PC-9 (cell line): ENCODE measurements at places on chromosomes 3 and 15. TPM values are rescaled to one million over a fixed set of nuclear protein-coding genes. Genes with fewer than 3 reads are reported as not detected.

The SLC25A38 gene
- total RNA-seq: 22.0 and 25.6 TPM in 2 replicates

The SLC22A13 gene
- total RNA-seq: 0.40 and 0.44 TPM in 2 replicates

DNA sequence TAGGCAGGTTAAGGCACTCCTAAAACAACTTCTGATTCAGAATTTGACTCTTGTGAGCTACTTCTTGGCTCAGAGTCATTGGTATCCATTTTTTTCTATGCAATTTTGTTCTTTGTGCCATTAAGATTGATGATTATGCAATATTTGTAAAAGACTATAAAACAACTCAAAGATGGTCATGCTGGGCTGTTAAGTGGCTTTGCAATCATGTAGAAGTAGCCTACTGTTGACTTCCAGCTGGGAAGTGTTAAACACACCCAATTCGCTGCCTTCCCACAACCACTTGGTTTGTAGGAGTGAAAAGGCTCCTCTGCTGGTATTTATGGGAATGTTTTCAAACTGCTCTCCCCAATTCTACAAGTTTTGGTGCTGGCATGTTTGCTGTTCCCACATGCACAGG, 74.7 kb upstream of the COL6A6 start:
- DNase-seq: no peak

- DNase-seq: no peak
Observed at GRCh38 chr3:171704002-171704401, 106.3 kb downstream of the PLD1 start.

The P2RY1 gene
- total RNA-seq: 0.88 and 1.2 TPM in 2 replicates

DNA sequence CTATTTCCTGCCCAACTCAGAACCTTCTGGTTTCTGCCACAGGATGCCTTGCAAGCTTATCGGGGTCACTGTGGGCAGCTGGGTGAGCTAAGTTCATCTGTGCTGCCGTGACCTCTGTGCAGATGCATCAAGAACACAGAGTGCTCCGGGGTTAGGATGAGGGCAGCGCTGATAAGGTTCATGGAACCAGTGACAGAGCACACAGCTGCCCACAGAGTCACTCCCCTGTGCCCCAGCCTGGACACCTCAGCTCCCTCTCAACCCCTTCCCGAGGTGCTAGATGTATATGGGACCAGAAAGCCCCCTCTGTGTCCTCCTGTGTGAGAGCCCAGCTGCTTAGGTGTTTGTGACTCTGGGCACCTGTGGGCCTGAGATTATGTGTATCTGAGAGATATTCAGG, 15.8 kb upstream of the ALAS1 start:
- peak; percentile 10 for DNase-seq

The PTH1R gene
- not detected in 2 replicates for total RNA-seq

DNA sequence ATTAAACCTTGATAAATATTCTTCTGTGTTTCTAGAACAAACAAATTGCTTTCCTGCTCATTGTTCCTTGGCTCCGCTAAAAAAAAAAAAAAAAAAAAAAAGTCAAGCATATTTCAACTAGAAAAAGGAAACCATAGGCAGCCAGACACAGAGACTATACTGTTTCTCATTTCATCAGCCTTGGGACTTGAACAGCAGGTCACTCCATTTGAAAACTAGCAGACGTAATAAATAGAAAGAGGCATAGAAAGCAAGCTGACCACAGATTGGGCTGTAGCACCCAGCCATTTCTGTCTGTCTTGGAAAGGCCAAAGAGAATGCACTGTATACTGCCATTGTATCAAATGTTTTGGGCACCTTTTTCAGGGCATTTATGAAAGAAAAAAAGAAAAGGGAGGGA, 697.1 kb downstream of the NLGN1 start:
- DNase-seq: no peak

DNA sequence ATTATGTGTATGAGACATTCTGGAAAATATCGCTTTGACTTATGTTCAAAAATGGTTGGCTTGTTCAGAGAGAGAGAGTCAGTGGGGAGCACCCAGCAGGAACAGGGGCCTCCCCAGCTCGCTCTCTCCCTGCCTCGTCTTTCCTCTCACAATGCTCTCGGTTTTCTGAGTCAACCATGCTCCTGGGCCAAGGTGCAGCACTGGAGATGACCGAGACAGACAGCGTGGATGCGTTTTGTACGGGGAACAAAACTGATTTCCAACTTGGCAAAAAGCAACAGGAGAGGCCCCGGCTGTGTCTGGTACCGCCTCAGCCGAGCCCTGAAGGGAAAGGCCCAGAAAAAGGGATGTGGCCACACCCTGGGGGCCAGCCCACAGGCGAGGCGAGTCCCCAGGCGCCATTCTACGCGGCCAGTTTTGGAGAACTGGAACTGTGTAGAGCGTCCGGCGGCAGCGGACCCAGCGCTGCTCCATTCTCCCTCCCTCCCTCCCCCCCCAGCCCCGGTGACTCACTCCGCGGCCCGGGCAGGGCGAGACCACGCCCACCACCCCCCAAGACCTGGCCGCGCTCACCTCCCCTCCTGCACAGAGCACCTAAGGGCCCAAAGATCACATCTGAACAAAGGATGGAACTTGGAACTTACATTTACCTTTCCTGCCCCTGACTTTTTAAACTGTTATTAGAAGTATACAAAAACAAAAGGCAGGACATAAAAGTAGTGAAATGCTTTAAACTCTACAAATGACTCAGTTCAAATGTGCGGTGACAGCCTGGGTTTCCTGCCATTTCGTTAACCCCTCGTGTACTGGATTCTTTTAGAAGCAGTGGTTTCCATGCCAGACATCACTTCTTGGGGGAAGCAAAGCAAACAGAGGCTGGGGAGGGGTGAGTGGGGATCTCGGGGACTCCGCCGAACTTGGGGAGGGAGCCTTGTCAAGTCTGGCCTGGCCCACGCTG, 12.7 kb downstream of the ATP10A start:
- no peak for DNase-seq

DNA sequence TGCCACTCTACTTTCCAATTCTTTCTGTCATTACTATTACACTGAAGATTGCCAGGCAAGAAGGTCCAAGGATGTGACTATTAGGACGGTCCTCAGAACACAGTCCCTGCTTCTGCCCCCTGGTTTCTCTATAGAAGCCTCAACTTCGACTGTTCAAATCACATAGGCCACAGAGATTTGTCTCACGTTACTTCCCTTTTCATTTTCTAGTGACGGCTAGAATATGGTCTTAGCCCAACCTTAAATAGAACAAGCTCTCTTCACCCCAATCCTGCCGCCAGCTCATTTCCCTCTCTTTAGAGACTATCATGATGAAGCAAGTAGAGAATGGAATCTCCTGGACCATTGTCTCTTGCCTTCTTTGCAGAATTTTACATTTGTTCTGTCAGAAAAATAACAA, 84.9 kb downstream of the TIGIT start:
- no peak for DNase-seq

DNA sequence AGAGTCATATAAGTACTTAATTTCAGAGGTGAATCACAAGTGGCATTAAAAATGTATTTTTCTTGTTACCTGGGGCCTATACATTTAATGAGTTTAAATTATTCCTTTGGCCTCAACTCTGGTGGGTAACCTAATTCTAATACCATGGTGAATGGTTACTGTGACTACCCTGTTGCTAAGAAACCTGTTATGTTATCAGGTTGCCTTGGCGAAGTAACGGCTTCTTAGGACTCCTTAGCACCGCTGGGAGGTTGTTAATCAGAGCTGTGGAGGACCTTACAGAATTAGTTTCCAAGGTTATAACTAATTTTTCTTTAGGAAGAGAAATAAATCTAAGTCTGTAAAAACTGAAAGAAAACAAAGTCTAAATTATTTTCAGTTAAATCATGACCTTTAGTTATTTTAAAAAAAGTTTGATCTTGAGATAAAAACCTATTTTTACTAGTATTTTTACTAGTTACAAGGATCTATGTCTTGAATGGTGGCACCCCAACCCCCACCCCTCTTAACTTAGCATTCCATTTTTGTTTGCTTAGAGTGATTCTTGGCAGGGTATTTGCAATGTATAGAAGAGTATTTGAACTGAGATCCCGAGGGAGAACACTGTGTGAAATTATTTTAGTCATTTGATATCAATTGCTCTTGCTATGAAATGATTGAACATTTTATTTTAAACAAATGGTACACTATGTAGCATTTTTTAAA, 155.5 kb downstream of the FNDC3B start:
- no peak for DNase-seq

DNA sequence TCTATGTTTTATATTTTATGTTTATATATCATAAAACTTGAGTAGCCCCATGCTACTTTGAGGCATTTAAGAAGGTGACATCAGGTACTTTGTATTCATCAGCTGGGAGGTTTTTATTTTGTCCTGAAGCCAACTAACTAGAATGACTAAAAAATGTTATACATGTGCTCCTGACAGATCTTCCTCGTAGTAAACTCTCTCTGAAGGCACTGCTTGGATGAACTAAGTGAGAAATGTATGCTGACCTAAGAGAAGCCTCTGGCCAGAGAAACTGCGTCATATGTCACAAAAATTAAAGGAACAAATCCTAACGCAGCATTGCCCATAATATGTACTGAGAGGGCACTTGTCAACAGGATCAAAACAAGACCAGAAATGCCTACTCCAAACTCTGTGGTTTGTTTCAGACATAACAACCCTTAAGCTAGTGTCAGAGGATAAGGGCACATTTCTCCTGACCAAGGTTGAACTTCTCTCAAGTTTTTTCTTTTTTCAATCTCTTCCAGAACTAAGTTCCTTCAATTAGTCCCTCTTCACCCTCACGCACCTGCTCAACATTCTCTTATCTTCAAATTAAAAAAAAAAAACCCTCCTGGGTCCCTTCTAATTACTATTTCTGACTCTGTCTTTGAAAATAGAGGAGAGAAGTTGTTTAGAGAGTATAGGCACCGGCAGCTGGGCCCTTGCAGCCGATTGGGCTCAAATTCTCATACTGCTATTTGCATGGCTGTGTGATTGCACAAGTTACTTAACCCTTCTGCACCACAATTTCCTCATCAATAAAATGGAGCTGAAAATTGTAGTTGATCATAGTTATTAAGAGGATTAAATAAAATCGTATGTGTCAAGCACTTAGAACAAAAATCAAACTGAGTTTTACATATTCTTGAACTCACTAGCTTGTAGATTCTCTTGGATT, 159.0 kb downstream of the FRMD5 start:
- no peak for DNase-seq

GRCh38 chr3:139309061-139309591, 34.7 kb upstream of the MRPS22 start:
- DNase-seq: no peak

DNA sequence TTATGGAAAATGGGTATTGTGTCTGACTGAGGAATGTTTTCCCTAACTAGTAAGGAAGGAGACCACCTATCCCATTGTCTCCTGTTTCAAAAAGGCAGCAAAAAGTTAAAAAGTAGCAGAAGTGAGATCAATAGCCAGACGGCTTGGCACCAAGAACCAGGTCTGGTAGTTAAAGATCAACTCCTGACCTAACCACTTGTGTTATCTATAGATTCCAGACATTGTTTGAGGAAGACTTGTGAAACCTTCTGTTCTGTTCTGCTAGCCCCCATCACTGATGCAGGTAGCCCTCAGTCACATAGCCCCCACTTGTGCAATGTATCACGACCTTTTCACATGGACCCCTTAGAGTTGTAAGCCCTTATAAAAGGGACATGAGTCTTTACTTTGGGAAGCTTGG, 46.3 kb upstream of the C2CD4B start:
- DNase-seq: no peak
